ENCODE measurements at places on chromosomes 1 and 21.

GRCh38 chr1:163914785-163915413 is 593.1 kb downstream of the NUF2 start:
- DNase-seq, result no peak

DNA sequence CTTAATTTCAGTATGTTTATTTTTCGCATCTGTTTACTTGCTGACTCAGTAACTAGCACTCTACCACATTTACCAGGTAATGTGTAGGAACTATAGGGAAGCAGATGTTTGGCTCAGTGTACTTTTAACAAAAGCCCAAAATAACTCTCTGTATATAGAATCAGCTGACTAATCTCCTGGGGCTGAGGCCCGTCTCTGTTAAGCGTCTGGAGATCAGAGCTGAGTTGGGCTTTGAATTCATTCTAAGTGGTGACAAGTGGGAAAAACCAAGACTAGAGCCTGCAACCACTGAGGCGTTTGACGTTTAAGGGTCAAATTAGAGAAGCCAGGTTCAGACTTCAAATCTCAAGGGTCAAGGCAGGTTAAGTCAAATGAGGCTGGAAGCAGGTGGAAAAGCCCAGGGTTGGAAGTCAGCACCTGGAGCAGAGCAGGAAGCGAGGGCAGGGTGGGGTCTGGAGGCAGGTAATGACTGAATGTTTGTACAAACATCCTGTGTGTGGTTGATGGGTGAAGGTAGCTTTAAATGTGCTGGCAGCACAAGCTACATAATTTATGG is 56.8 kb upstream of the LYST start:
- no peak for DNase-seq

DNA sequence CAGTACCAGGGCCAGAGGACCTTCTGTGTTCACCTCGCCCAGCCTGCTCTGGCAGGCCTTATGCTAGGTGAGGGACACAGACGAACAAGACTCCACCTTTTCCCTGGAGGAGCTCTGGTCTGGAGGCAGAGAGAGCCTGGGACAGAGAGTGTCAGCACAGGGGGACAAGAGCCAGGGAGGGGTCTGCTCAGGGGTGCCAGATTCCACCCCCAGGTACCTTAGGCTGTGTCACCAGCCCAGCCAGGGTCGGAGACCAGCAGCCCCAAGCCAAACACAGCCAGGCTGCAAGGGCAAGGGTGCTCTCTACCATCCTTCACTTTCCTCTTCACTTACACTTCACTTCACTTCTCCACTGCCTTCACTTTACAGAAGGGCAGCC is 4.3 kb upstream of the LRP8 start:
- DNase-seq, result no peak

DNA sequence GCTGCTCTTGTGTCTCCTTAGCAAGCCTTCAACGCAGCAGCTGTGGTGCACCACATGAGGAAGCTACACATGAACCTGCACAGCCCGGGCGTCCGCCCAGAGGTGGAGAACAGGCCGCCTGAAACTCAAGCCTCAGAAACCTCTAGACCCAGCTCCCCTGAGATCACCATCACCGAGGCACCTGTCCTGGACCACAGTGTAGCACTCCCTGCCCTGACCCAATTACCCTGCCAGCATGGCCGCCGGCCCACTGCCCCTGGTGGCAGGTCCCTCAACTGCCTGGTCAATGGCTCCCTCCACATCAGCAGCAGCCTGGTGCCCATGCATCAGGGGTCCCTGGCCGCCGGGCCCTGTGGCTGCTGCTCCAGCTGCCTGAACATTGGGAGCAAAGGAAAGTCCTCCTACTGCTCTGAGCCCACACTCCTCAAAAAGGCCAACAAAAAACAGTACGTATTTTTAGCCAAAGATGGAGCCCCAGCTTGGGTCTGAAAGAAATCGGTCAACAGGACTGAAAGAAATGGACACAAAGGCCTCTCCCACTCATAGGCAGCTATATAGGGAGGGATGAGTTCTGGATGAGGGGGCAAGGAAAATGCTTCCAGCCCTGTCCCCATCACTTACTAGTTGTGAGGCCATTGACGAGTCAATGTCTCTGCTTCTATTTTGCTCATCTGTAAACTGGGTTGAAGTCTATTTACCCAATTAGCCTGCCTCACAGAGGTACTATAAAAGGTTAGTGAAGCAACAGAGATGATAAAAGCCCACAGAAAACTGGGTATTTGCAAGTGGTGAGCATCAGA is 28.5 kb downstream of the CAMK1G start:
- no peak for DNase-seq

GRCh38 chr1:112312315-112312714 is 83.7 kb upstream of the CTTNBP2NL start:
- no peak for DNase-seq

DNA sequence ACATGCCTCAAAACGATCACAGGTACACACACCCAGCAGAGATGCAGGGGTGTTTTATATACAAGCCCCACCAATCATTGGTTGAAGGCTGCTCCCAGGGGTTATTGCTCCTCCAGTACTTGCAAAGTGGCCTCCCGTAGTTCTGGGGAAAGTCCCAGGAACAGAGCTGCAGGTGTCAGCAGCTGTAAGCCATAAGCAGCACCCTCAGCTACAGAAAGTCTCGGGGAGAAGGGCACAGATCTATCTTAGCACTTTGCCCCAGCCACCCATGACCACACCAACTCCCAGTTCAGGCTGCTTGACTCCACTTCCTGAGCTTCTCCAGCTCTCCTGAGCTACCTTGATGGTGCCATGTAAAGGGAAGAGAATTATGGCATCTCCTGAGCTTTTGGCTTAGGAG is 222.7 kb upstream of the GJB5 start:
- DNase-seq, result no peak

DNA sequence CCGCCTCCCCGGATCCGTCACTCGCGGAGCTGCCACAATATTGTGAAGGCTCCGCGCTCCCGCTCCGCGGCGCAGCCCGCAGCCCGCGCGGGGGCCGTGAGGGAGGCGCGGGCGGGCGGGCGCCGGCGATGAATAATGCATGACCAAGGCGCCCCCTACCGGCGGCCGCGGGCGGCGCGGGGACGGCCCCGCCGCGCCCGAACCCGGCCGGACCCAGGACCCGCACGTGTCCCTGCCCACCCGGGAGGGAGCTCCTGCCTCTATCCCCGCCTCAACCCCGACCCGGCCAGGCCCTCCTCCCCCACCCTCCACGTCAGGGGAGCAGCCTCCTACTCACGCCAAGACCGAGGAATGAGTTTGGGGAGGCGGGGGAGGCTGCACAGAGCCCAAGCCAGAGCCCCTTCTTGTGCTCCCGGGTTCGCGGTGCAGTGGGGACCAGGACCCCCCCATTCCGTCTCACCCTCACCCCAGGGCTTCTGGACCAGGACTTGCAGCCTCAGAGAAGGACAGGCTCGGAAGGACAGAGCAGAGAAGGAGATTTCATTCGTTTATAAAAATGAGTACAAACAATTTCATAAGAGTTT is 70.8 kb upstream of the CASZ1 start:
- DNase-seq, result peak; percentile 35

- no peak for DNase-seq
These were observed 184.4 kb upstream of the PKN2 start for GRCh38 chr1:88499671-88500070.

- no peak for DNase-seq
These were observed 437 bp downstream of the IFNLR1 start for GRCh38 chr1:24186711-24186992.

DNA sequence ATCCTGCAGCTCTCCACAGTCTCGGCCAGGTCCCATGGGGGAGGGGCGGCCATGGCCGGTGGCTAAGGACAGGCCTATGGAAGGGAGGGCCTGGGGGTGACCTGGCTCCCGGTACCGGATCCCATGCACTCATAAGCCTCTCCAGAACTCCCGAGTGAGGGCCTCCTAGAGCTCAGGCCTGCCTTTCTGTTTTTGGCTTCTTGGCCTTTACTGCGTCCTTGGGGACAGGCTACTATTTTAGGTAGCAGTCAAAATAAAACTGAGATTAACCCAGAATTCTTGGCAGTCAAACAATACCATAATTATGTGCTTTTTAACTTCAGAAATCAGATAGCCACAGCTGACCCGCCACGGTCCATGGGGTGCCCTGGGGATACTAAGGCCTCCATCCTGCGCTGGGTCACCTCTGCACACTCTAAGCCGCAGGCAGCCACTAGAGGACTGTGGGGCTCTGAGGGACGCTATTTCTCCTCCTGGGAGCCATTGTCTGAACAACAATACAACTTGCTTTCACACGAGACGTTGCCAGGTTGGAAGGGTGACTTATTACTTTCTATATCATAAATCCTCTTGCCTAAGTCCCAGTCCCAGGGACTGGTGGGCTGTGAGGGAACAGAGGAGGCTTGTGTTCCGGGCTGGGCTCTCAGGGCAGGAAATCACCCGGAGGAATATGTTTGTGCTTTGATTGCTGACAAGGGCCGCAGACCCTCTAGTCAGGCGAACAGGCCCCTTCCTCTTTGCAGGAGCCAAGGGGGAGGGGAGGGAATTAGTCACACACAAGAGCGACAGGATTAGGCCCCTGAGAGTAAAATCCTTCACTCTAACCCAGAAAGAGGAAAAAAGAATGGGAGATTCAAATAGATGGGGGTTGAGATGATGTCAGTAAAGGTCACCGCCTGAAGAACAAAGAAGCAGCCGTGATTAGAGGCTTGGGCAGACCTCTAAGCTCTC is 40.7 kb upstream of the BCAR3 start:
- DNase-seq, result no peak

DNA sequence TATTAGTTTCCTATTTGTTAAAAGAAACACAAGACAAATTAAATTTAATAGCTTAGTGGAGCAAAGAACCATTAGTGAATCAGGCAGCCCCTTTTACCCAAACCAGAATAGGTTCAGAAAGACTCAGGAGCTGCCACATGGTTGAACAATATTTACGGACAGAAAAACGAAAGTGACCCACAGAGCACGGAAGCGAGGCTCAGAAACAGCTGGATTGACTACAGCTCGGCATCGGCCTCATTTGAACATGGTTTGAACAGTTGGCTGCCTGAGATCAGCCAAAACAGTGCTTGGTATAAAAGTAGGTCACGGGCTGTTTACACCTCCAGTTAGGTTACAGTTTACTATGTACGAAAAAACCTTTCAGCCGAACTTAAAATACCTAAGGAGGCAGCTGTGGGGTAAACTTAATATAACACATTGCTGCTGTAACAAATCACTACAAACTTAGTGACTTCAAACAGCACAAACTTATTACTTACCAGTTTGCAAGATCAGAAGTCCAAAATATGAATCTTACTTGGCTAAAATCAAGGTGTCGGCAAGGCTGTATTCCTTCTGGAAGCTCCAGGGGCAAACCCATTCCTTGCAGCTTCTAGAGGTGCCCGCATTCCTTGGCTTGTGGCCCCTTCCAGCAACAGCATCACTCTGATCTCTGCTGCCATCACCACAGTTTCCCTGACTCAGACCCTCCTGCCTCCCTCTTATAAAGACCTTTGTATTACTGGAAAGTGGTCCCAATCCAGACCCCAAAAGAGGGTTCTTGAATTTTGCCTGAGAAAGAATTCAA is 11.8 kb downstream of the PADI4 start:
- no peak for DNase-seq

- peak; percentile 58 for DNase-seq
These were observed 10.9 kb upstream of the ALDH4A1 start for GRCh38 chr1:18913065-18913835.

Measured in activated T-helper 1 cell treated with anti-CD3 and anti-CD28 coated beads, Interleukin-2, amount 50 U/mL, for 16 hours (primary cell).